Hematopoietic multipotent progenitor cell treated with erythropoietin and hydrocortisone succinate and interleukin-3 and kit ligand, for 4 days (in vitro differentiated cells): ENCODE measurements at places on chromosomes 7 and 10.

DNA sequence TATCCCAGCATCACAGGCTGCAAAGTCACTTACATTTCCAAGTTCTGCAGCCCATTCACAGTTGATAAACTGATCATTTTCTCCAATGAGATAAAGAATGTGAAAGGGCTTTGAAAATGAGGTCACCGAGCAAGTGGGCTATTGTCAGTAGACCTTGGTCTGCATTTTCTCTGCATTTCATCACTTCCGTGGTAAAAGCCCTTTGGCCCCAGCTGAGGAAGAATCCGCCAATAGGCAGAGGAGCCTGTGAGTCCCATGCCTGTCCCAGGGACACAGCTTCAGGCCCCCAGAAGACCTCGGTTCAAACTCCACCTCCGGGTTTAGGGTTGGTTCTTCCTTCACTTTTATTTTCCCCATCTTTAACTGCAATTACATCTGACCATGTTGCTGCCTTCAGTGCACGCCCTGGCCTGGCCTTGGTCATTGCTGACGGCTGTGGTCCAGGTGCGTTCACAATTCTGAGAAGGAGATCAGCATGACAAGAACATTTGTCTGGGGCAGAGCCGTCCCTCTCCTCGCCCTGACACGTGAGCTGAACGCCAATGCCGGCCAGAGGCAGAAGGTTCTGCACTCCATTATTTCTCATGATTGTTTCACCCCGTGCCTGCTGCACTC, 292.5 kb downstream of the TCERG1L start:
- no peak for DNase-seq

DNA sequence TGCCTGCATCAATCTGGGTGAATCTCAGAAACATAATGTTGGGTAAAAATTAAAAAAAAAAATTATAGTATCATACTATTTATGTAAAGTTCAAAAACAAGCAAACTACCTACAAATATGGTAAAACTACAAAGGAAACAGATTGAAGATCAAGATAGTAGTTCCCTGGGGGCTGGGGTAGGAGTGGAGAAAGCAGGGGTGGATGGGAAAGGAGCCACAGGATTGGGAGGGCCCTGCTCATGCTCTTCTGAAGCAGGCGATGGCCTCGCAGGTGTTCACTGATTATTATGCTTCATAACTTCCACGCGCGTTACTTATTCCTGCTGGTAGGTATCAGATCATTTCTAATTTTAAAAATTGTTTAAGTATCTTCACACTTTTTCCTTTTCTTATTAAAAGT, 96.0 kb upstream of the GATA3 start:
- peak; percentile 19 for DNase-seq

GRCh38 chr10:77686650-77687417, 49.2 kb upstream of the KCNMA1 start:
- no peak for DNase-seq

- DNase-seq, result no peak
Measured at GRCh38 chr10:128103229-128103714, 23.0 kb downstream of the MKI67 start.

GRCh38 chr10:77334501-77334900, 303.1 kb downstream of the KCNMA1 start:
- no peak for DNase-seq

GRCh38 chr10:57303566-57303965, 942.5 kb upstream of the ZWINT start:
- DNase-seq, result no peak

- no peak for DNase-seq
Measured at GRCh38 chr7:21548491-21548890, 5.7 kb downstream of the DNAH11 start.

GRCh38 chr7:157784979-157785441, 448.2 kb downstream of the DNAJB6 start:
- DNase-seq, result no peak

GRCh38 chr10:58757352-58758065, 244.8 kb downstream of the BICC1 start:
- DNase-seq, result no peak

- no peak for DNase-seq
Measured at GRCh38 chr10:35449944-35450343, 113.6 kb downstream of the CCNY start.

GRCh38 chr10:104322416-104322782, 15.9 kb downstream of the ITPRIP start:
- DNase-seq, result peak; percentile 46

- DNase-seq, result no peak
Measured at GRCh38 chr10:60446070-60446833, 56.6 kb upstream of the ANK3 start.

- no peak for DNase-seq
Measured at GRCh38 chr7:25515633-25516275, 287.5 kb upstream of the NPVF start.

DNA sequence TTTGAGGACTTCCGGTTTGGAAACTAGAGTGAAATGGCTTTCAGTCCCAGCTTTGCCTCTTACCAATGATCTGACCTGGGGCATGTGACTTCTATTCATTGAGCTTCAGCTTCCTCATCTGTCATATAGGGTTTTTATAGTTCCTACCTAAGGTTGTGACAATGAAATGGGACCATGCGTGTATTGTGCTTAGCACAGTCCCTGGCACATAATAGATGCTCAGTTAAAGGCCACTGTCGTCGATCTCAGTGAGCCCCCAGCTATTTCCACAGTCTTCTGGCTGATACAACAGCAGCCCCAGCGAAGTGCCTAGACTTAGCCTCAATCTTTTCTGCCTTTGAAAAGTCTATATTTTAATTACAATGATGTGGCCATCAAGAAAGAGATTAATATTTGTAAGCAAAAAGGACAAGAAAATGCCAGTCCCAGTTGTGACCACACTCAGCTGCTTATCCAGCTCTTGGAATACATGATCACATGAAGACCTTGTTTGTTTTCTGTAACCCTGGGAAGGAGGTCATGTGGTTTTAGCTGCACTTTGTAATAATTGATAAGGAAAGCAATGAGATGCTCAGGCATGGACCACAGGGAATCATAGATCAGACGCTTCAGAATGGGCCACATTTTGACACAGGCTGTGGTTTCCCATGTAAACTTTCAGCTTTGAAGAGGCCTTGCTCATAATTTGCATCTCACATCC, 44.6 kb downstream of the VWA2 start:
- DNase-seq, result peak; percentile 20

- no peak for DNase-seq
Measured at GRCh38 chr7:134255814-134256213, 60.9 kb downstream of the SLC35B4 start.

DNA sequence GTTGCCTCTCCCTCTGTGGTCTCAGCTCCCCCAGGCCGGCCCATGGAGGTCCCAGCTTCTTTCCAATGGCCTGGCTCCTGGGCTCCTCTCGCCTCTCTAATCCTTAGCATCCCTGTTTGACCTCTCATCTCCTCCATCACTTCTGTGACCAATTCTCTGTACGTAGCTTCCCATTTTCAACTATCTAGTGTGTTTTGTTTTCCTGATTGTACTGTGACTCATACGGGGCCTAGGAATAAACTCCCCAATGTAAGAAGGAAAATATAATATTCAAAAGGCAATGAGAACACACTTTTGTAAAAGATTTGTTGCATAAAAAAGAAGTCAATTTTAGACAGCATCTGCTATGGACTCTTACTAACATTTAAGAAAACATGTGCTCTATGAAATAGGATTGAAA, 90.3 kb downstream of the MKX start:
- no peak for DNase-seq
